ENCODE measurements at places on chromosomes 3 and 15. TPM values are rescaled to one million over a fixed set of nuclear protein-coding genes. Genes with fewer than 3 reads are reported as not detected.

DNA sequence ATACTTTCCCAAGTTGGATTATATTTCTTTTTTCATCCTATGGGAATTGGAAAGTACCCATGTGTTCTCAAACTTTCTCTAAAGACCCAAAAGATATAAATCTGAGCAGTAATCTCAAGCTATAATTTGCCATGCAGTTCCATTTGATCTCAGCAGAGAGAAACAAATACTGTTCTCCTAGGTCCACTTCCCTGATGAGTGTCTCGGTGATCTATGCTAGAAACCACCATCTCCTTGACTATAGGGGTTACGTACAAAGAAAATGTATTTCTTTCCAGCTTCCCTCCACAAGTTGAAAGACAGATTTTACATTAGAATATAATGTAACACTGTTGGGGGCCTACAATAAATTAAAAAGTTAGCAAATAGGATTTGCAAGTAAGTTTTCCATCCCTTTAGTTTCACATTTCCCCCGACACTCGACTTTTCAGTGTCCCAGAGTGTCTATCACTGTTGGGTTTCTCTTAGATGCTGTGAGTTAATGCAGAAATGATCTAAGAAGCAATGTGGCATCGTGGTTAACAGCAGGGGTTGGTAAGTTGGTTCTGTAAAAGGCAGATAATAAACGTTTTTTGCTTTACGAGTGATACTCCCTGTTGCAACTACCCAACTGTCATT is 465.1 kb upstream of the CFAP20DC start:
- no peak overlapping the region for H3K4me3 ChIP-seq
- H3K36me3 ChIP-seq = no peaks in the 10 kb centered on the region
- no peaks in the 10 kb centered on the region for H3K4me1 ChIP-seq
- H3K27ac ChIP-seq = no peak overlapping the region

GRCh38 chr3:22977042-22977441 is 226.1 kb upstream of the UBE2E2 start:
- H3K36me3 ChIP-seq = no peaks in the 10 kb centered on the region
- no peaks in the 10 kb centered on the region for H3K4me1 ChIP-seq
- H3K4me3 ChIP-seq = no peak overlapping the region
- H3K27ac ChIP-seq = no peak overlapping the region

- H3K36me3 ChIP-seq = no peaks in the 10 kb centered on the region
- no peak for DNase-seq
- H3K4me3 ChIP-seq = no peak overlapping the region
- peaks cover 1% of the 10 kb centered on the region for H3K27me3 ChIP-seq
- no peaks in the 10 kb centered on the region for H3K4me1 ChIP-seq
- no peak overlapping the region for H3K27ac ChIP-seq
These were observed 29.8 kb downstream of the NRG4 start for GRCh38 chr15:75982468-75982867.

GRCh38 chr3:114441386-114441785 is 147.6 kb downstream of the TIGIT start:
- no peak overlapping the region for H3K4me3 ChIP-seq
- peaks cover 9% of the 10 kb centered on the region for H3K4me1 ChIP-seq
- DNase-seq = no peak
- no peak overlapping the region for H3K27ac ChIP-seq
- H3K36me3 ChIP-seq = no peaks in the 10 kb centered on the region

The ARPP21 gene
- total RNA-seq = not detected

GRCh38 chr15:66008940-66009562 is 139.8 kb downstream of the RAB11A start:
- H3K27ac ChIP-seq = no peak overlapping the region
- no peak overlapping the region for H3K4me3 ChIP-seq
- H3K27me3 ChIP-seq = no peaks in the 10 kb centered on the region
- H3K4me1 ChIP-seq = no peaks in the 10 kb centered on the region
- DNase-seq = no peak

DNA sequence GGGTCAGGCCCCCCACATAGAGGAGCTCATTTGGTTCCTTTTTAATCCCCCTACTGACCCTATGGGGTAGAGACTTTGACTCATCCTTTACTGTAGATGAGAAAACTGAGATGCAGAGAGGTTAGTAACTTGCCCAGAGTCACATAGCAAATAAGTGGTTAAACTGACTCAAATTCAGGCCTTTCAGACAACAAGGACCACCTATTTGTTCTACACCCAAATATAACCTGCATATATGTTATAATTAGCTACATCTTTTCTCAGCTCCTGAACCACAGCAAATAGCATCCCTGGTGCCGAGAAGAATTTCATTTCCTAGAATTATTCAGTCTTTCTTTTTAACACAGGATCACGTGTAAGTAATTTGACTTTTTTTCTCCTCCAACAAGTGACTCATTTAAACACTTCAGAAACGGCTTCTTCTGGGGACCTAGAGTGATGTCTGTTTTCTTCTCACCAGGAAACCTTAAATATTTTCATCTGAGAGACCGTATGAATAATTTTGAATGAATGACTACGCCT is 57.4 kb downstream of the MGLL start:
- H3K27ac ChIP-seq = no peak overlapping the region
- H3K36me3 ChIP-seq = no peaks in the 10 kb centered on the region
- peaks cover 36% of the 10 kb centered on the region for H3K4me1 ChIP-seq
- H3K4me3 ChIP-seq = no peak overlapping the region
- H3K27me3 ChIP-seq = no peaks in the 10 kb centered on the region
- no peak for DNase-seq

DNA sequence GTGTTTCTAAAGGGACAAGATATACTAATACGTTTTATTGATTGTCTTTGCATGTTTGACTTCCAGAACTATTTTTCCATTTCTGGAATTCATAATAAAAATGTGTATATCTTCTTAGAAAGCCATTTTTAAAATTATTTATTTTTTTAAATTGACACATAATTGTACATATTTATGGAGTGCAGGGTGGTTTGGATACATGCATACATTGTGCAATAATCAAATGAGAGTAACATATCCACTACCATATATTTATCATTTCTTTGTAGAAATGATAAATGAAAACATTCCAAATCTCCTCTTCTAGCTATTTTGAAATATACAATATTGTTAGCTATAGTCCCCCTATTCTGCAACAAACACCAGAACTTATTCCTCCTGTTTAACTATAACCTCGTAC is 156.5 kb upstream of the ABI3BP start:
- H3K4me3 ChIP-seq = no peak overlapping the region
- DNase-seq = no peak
- H3K4me1 ChIP-seq = no peaks in the 10 kb centered on the region
- H3K36me3 ChIP-seq = no peaks in the 10 kb centered on the region
- no peaks in the 10 kb centered on the region for H3K27me3 ChIP-seq
- H3K27ac ChIP-seq = no peak overlapping the region

The TGM5 gene
- total RNA-seq = not detected

DNA sequence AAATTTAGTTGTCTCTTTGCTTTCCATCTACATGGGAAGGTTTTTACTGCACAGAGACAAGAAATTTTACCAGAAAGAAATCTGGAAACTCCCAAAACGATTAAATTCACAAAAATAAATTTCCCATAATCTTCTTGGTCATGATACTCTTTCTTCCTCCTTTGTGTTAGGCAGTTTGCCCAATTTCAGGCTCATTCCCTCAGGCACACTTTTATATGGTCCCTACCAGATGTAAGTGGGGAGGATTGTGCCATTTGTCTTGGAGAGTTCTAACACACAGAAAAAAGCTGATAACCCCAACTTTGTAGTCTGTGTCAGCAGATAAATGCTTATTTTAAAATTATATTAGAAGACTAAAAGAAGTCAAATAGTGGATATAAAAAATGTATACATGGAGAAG is 49.1 kb upstream of the CCDC50 start:
- H3K36me3 ChIP-seq = no peaks in the 10 kb centered on the region
- H3K4me1 ChIP-seq = no peaks in the 10 kb centered on the region
- no peaks in the 10 kb centered on the region for H3K27me3 ChIP-seq

DNA sequence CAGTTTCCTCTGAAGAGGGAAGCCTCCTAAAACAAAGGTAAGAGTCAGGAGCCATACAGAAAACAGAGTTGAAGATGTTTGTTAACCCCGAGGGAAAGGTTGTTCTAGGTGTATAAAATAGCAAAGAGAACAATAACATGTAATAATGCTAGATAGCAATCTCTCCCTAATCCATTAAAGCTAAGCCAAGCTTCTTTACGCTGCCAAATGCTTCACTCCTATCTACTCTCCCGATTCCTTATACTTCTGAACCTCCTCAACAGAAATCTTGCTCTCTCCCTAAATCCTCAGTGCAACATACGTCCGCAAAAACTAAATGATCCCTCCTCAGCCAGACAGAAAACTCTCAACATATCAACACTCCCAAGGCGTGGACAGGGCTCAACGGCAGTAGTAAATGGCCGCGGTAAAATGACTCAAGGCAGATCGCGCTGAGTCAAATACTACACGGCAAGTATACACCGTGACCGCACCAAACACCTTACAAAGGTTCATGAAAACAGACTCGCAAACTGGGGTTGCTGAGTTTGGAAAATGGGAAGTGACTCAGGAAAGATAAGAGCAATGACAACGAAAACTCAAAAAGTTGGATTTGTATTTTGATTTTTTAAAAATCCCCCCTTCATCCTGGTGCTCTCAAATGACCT is 682 bp downstream of the CLDND1 start:
- H3K27ac ChIP-seq = peak overlapping the region; percentile 94
- H3K4me1 ChIP-seq = peaks cover 31% of the 10 kb centered on the region
- H3K27me3 ChIP-seq = no peaks in the 10 kb centered on the region
- H3K4me3 ChIP-seq = peak overlapping the region; percentile 59
- H3K36me3 ChIP-seq = no peaks in the 10 kb centered on the region
- peak; percentile 78 for DNase-seq

GRCh38 chr3:21259896-21260295 is 491.1 kb downstream of the ZNF385D start:
- H3K36me3 ChIP-seq = no peaks in the 10 kb centered on the region
- H3K27me3 ChIP-seq = no peaks in the 10 kb centered on the region
- no peak for DNase-seq
- H3K4me3 ChIP-seq = no peak overlapping the region
- no peak overlapping the region for H3K27ac ChIP-seq
- no peaks in the 10 kb centered on the region for H3K4me1 ChIP-seq

DNA sequence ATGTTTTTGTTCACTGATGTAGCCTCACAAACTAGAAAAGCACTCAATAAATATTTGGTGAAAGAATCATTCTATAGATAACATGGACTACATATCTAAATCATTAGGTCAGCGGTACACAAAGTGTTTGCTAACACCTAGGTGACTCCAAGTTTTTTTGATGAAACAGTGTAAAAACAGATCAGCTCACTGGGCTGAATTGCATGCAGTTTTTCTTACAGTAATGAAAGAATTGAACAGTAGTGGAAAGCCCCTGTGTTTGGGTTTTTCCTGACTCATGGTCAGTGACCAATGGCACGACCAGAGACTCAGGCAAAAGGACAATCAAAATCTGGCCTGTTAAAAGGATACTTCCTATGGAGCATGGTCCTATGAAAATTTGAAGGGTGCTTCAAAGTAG is 384.3 kb upstream of the EPHA6 start:
- H3K36me3 ChIP-seq = no peaks in the 10 kb centered on the region
- no peaks in the 10 kb centered on the region for H3K27me3 ChIP-seq
- DNase-seq = no peak
- no peak overlapping the region for H3K4me3 ChIP-seq
- no peaks in the 10 kb centered on the region for H3K4me1 ChIP-seq
- no peak overlapping the region for H3K27ac ChIP-seq

GRCh38 chr3:127212231-127212630 is 19.3 kb downstream of the PRR23E start:
- no peak overlapping the region for H3K4me3 ChIP-seq
- DNase-seq = no peak
- peaks cover 38% of the 10 kb centered on the region for H3K27me3 ChIP-seq
- no peak overlapping the region for H3K27ac ChIP-seq

The FGF7 gene
- total RNA-seq = 2.2 TPM

DNA sequence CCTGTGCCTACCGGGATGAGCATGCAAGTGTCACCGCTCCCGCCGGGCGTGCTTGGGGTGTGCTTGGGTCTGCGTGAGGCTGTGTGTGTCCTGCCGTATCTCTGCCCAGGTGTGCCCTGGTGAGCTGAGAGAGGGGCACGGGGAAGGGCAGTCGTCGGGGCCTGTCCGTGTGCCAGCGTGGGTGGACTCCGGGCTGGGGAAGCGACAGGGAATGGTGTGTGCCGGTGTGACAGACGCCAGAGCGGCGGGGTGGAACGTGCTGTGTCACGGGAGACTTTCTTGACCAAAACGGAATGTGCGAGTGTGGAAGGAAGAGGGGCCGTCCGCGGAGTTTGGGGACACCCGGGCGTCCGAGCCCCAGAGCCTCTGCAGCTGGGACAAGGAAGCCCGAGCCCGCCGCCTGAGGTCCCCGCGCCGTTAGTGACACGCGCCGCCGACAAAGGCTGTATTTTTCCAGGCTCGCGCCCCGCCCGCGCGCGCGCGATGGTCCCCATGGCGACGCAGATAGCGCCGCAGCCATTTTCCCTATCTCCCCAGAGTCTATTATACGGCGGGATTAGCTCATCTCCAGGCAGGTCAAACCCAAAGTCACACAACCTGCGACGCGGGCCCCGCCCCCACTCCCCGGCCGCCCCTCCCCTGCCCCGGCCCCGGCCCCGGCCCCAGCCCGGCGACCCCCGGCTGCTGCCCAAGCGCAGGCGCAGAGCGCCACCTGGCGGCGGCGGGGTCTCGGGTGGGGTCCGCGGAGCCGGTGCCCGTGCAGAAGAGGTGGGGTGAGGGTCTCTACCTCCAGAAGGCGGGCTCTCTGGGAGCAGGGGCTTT is 4.5 kb upstream of the GATA2 start:
- no peaks in the 10 kb centered on the region for H3K36me3 ChIP-seq
- peaks cover 6% of the 10 kb centered on the region for H3K4me1 ChIP-seq
- H3K27ac ChIP-seq = peak overlapping the region; percentile 50
- peak overlapping the region; percentile 57 for H3K4me3 ChIP-seq

- H3K36me3 ChIP-seq = no peaks in the 10 kb centered on the region
- peak overlapping the region; percentile 43 for H3K27ac ChIP-seq
- peak; percentile 97 for DNase-seq
- no peaks in the 10 kb centered on the region for H3K27me3 ChIP-seq
- peaks cover 30% of the 10 kb centered on the region for H3K4me1 ChIP-seq
- H3K4me3 ChIP-seq = peak overlapping the region; percentile 92
These were observed 6.5 kb upstream of the CYP11A1 start for GRCh38 chr15:74373731-74374647.

The GOLGA8G gene
- total RNA-seq = not detected

All from spleen (tissue), 13 donors.